SIG-M5 (cell line): ENCODE measurements at places on chromosomes 11 and 22.

- no peak for DNase-seq
These were observed 214.6 kb downstream of the NTM start for GRCh38 chr11:131584785-131585592.

GRCh38 chr22:17970201-17970708 lies 54.1 kb downstream of the MICAL3 start:
- no peak for DNase-seq

GRCh38 chr11:113295993-113296392 lies 18.4 kb upstream of the TTC12 start:
- no peak for DNase-seq

DNA sequence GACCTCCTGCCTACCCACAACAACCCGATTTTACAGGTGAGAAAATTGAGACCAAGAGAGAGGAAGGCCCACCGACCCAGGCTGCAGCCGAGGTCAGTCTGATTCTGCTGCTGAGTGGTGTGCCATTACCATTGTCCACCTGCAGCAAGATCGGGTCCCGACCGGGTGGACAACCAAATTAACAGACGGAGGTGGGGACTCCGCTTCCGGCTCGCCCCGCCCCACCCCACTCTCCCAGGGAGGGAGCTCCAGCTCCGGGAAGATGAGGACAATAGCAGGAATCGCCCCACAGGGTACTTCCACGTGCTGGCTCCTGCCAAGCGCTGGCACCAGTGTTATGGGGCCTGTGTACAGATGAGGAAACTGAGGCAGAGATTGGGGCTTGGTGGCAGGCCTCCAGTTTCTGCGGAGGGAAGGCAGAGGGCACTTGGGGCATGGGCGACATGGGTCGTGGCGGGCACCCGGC lies 425 bp upstream of the KDELR3 start:
- DNase-seq: no peak

DNA sequence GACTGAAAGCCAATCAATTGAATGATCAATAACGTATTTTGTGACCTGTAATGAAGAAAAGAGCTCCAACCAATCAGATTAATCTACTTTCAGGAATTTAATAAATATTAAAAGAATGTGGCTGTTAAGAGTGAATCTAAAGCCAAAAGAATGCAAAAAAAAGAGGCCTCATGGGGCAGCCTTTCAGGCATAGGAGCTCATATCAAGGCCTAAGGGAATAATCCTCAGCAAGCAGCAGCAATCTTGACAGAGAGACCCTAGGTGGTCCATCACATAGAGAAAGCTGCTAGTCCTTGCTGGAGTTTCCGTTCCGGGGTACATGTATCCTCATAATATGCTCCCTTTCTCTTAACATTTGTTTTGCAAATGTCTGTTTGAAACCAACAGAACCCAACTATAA lies 313.1 kb upstream of the PITPNB start:
- no peak for DNase-seq

- DNase-seq: no peak
These were observed 216.3 kb upstream of the TBCEL start for GRCh38 chr11:120807414-120808150.

DNA sequence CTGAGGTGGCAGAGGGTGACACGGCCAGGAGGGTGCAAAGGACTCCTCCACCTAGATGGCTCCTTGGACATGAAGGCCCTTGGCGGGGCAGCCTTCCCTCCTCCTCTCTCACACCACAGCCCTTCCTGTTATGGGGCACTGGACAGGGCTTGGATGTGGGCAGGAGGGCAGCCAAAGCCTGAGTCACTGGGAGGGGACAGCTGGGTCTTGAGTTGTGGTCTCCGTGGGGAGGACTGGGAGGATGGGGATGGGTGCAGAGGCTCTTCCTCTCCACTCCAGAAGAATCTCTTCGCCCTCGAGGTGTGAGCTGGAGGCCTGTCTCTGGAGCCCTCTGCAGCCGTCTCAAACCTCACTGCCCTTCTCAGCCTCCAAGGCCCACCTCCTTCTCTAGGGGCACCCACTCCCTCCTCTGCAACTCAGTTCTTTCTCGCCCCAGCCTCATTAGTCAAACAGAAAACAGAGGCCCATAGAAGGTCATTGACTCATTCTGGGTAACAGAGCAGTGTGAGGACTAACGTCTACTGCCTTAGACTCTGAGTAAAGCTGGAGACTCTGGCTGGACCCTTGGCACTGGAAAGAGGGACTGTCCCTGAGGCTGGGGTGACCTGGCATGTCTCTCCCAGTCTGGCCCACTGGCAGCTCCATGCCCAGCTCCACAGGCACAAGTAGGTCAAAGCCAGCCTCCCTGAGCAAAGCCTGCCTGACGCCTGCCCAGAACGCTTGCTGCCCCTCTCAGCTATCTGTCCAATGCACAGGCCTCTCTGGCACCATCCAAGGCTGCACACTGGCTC lies 47.5 kb upstream of the CDON start:
- no peak for DNase-seq

- DNase-seq: no peak
These were observed 30.5 kb upstream of the TTC28 start for GRCh38 chr22:28710107-28710506.

DNA sequence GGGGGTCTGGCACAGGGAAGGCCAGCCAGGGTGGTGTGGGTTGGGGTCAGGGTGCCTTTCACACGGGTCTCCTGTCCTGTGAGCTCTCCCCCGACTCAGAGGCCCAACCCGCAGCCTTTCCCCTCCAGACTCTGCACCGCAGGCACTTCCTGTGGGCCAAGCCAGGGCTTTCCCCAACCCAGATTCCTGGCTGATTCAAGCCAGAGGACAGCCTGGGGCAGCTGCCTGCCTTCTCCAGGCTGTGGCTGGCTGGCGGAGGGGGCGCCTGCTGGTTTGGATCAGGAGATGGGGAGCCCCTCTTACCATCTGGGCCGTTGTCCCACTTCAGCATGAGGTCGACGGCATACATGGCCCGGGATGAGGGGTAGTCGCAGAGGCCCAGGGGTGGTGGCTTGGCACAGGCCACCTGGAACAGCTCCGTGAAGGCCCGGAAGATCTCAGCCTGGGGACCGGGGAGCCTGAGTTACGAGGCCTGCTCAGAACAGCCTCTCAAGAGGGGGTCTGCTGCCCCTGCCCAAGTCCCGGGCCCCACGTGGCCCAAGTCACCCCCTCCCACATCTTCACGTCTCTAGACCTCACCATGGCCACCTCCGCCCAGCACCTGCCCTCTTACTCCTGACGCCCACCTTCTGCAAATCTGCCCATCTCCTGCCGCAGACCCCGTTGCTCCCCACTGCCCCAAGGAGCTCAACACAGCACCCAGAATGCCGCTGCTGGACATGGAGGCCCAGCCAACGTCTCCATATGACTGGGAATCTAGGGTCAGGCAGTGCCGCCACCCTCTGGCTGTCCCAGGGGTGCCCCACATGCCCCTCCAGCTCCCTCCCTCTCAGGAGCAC lies 17.3 kb downstream of the TSPO start:
- DNase-seq: no peak

DNA sequence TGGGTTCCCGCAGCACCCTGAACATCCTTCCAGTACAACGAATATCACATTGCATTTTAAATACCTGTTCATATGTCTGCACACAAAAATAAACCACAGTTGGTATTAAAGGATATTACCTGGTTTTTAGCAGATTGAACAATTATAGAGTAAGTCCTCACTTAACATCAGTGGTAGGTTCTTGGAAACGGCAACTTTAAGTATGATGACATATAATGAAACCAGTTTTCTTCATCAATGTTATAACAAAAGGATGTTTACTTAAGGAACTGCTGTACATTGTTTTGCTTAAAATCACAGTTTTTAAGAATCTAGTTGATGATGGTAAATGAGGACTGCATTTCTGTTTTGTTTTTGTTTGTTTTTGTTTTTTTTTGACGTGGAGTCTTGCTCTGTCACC lies 28.0 kb downstream of the TRIM66 start:
- DNase-seq: no peak

GRCh38 chr11:73168925-73169579 lies 26.9 kb upstream of the FCHSD2 start:
- DNase-seq: no peak

DNA sequence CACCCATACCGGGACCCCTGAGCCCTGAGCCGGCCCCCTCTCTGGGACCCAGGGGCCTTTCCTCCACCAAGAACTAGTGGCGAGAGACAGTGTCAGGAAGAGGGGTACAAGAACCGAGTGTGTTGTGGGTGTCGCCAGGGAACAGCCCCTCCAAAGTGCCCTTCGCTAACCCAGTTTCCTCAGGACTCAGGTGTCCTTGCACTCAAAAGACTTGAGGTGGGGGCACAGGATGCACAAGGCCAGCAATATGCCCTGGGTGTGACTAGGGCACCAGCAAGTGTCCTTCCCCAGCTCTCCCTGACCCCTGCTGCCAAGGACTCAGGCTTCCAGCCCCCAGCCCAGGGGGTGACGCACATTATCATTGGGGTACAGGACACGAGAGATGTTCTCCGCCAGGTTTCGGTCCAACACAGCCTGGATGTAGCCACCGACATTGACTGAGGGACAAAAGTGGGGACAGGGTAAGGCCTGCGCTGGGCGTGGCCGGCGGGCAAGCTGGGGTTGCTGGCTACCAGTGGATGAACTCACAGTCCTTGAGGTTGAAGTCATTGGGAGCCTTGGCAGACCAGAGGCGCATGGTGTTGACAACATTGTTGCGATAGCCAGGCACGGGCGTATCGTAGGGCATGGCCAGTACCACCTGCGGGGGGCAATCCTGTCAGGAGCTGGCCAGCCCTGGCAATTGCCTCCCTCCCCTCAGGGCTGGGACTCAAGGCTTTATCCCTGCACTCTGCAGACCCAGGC lies 4.7 kb downstream of the PYGM start:
- no peak for DNase-seq

DNA sequence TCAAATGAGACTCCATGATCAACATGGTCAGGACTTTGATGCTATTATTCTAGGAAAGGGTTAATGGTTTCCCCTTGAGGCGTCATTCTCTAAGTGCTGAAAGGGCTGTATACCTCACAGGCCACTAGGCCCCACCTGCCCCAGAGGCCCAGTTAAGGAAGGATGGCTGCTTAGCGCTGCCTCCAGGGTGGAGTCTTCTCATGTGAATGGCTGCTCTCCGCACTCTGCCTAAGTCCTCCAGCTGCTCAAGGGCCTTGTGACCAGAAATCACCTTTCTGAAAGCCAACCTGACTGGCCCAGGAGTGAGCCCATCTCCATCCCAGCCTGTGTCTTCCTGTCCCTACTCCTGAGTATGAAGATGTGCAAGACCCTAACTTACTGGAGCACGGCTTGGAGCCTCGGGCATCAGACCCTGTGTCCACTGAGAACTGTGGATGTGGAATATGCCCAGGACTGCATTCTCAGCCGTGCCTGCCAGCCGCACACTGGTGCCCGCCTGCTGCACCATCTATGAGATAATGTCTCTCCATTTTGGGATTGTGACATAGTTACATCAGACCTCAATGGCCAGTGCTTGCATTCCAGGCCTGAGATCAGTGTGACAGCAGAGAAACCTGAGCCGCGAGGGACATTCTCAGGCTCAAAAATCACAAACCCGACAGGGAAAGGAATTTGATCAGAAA lies 51.0 kb downstream of the SNX19 start:
- DNase-seq: no peak

DNA sequence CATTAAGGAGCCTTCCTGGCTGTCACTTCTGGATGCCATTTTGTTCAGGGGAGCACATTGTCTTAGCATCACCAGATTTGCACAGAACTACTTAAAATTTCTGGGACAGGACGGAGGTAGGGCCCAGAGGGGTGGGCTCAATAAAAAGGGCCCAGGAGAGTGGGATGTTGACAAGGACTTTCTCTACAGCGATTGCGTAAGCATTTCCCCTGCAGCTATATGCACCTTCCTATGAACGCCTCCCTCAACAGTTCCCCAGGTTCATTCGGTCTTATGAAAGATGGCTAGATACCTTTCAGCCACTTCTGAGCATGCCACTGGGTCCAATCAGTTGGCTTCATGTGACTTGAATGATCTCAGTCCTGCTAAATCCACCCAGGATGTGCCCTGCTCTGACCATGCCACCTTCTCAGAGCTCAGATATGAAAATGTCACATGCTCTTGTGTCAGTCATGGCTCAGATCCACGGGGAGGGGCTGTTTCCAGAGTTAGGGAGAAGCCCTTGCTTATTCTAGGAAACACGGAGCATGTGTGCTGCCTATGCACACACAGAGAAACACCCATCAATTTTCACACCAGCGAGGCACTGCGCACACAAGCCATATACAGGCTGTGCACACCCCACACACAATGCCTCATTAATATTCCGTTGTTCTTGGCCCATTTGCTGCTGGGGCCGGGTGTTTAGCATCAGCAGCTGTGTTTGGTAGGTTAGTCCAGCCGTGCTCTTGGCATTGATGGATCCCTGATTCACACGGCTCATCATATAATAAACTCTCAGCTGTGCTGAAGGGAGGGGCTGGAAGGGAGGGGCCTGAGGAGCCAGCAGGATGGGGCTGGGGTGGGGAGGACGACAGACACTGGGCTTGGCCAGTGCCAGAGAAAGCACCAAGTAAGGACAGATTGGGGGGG lies 52.5 kb upstream of the NNMT start:
- DNase-seq: no peak

DNA sequence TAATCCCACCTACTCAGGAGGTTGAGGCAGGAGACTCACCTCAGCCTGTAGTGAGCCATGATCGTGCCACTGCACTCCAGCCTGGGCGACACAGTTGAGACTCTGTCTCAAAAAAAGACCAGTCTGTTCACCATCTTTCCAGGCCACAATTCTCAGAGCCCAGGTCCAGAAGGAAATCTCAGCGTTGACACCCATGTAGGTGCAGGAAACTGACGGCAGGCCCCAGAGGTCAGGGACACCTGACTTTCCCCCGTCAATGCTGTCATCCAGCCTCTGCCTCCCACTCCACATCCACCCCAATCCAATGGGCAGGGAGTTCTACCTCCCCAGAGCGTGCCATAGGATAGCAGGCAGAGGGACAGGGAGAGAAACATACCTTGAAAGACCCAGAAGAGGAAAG lies 5.9 kb upstream of the GRK2 start:
- DNase-seq: no peak

DNA sequence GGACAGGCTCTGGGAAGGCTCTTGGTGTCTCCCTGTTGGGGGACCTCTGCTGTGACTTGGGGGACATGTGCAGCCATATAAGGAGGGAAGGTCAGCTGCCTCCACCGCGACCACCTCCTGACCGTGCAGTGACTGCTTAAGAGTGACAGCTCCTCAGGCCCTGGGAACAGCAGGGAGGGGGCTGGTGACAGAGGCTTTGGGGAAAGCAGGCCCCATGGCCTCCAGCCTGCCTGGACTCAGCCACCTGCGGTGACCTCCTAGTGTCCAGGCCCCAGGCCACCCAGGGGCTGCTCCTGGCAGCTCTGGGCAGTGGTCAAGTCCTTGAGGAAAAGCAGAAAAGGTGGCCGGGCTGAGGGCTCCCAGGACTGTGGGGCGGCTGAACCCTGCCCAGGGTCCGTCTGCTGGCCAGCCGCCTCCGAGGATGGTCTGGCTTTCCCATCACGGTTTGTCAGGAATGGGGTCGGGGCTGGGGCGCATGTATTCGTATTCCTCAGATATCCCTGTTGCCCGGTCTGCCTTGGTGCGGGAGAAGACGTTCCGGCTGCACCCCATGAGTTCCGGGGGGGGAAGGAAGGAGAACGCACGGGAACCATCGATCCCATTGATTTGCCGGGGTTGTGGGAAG lies 96.8 kb downstream of the WNT7B start:
- no peak for DNase-seq

GRCh38 chr11:35681163-35681767 lies 18.7 kb downstream of the TRIM44 start:
- no peak for DNase-seq
